ENCODE measurements at places on chromosomes 5 and 9.
A peak's percentile ranks its signal among the peaks of the same experiment; 100 is the strongest.

- DNase-seq = no peak
Measured at GRCh38 chr9:104143550-104143910, 49.4 kb downstream of the SMC2 start.

GRCh38 chr5:154501566-154501965 is 23.5 kb upstream of the HAND1 start:
- DNase-seq = no peak

GRCh38 chr5:82356021-82356420 is 77.9 kb upstream of the RPS23 start:
- DNase-seq = no peak

DNA sequence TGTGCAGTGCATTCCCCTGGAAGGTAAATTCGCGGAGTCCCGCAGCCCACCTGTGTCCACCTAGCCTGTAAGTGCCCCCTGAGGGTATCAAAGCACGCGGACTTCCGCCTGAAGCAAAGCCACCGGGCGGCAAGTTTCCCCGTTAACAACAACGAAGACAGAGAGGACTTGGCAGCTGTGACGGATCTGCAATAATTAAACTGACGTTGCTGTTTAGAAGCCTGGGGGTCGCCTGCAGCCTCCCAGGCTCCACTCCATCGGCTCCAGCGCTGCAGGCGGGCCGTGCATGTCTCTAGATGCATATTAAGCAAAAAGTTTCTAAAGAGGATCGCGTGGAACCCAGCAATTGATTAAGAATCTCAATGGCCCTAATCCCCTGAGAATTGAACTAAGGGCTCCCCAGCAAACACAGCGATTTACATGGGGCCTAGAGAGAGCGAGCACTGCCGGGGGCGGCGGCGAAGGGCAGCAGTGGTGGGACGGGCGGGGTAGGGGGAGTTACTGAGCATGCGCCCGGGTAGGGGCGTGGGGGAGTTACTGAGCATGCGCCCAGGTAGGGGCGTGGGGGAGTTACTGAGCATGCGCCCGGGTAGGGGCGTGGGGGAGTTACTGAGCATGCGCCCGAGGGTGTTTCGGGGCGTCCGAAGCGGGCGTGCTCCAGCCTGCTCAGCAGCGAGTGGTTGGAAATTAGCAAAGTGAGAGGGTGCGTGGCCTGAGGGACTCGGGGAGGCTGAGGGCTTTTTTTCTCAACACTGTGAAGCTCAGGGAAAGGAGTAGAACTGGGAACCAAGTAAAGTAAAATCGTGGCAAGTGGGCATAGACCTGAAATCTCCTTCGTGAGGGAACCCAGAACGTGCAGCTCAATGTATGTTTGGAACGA is 255.2 kb downstream of the DOCK8 start:
- DNase-seq = peak; percentile 96

- DNase-seq = no peak
Measured at GRCh38 chr5:97788369-97788768, 605.3 kb upstream of the RIOK2 start.

DNA sequence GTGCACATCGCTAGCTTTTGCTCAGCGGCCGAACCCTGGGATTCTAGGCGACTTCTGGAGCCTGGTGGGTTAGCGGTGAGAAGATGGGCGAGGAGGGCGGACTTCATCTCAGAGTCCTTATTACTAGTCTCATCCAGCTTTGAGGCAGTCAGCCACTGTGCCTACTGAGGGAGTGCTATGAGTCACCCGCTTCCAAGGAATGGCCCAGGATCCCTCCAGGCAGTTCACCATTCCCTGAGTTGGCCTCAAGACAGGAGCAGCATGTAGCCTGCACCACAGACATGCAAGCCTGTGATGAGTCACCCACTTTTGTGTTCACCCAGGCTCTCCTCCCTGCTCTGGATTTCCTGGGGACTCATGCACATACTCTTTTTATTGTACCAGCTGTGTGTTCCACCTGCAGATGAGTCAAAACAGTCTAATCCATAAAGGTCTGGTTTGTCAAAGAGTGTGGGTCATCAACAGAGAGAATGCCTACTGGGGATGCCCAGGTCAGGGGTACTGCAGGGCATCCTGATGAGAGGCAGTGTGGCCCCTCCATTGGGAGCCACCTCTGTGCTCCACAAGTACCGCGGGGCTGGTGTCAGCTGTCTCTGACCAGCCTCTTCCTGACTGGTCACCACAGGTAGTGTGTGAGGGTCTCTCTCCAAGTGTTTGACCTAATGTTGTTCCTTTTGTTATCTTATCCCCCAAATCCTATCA is 20.2 kb downstream of the SLC22A5 start:
- no peak for DNase-seq

DNA sequence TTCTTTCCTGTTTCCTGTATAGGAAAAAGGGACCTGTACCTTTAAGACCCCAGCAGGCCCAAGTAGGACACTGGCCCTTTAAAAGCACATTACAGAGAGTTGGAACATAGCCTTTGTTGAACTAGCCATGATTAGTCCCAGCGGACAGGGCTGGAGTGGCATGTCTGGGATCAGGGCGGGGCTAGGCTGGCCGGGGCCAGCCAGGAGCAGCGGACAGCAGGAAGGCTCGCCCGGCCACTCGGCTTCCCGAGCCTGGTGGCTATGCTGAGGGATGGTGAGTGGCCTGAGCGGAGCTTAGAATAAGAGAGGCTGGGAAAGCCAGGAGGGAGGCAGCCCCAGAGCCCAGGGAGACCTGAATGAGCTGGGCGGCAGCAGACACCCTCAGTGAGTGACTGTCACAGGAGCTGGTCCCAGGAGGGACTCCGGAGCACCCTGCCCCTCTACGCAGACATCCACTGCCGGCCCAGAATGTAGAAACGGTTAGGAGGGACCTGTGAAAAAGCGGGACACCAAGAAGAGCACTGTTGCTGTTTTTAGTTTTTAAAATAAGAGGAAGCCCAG is 92.1 kb downstream of the DAB2IP start:
- peak; percentile 73 for DNase-seq

DNA sequence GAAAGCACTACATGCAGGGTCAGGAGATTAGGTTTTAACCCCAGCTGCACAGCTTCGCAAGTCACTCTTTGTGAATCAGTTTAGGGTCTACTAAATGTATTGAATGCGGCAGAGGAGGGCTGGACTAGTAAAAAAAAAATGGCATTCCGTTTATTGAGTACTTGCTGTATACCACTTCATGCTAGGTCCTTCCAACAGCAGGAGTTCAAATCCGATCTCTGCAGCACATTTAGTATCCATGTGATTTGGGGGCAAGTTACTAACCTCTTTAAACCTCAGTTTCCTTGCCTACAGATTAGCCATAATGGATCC is 204.4 kb downstream of the SNCAIP start:
- DNase-seq = no peak

- DNase-seq = no peak
Measured at GRCh38 chr5:123208668-123209501, 119.8 kb downstream of the PRDM6 start.

- peak; percentile 69 for DNase-seq
Measured at GRCh38 chr5:154038261-154038706, 426 bp downstream of the FAM114A2 start.

DNA sequence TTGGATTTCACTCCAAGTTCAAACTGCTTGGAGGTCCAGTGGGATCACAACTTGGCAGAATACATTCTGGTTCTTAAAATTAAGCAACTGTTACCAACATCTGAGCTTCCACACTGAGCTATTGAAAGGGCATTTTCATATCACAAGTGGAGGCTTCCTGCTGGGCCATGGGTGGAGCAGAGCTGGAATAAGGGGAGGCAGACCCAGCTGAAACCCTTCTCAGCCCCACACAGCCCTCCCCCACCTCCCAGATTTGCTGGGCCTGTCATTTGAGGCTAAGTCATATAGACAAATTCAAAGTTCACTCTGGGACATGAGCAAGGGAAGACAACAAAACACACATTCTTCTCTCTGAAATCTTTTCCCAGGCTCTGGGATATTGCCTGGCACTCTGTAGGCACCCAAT is 79.9 kb downstream of the ACTL7B start:
- DNase-seq = peak; percentile 82

DNA sequence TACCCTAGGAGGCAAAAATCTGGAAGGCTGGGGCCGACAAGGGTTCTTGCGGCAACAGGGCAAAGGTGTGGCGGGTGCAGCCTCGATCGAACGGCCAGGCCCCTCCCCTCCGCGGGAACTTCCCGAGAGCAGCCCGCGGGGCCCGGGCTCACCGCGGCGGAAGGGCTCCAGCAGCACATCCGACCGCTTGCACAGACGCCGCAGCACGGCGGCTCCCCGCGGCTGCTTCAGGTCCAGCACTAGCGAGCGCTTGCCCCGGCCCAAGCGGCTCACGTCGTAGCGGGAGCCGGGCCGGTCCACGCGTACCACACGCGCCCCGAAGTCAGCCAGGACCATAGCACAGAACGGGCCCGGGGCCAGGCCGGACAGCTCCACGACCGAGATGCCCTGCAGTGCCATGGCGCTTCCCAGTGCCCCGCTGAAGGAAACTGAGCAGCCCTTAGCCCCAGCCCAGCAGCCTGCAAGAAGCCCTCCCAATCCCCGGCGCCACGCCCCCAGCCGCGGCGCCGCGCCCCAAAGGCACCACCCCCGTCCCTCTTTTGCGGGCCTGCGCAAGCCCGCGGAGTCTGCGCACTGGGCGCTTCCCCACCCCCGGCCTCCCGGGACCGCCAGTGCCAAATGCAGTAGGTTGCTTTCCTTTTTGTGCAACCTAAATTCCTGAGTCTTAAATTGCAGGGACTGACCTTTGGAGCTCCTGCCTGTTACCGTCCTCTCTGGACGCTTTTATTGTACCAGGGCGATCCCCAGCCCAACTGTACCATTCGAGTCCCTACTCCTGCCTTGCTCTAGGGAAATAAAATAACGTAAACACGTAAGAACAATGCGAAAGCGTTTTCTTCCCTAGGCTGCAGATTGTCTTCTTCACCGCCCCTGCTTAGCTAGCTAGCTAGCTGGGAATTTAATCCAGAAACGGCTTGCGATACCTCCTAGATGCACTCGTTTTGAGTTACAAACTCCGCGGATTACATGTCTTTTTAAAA is at the start of gene AMACR:
Gene AMACR, minus strand, starts transcription at position 430 of the 980 bp plus-strand sequence. Its CDS starts 31 bp downstream, at position 399.
- DNase-seq = peak; percentile 98

- DNase-seq = peak; percentile 35
Measured at GRCh38 chr5:118253225-118254061, 734.9 kb downstream of the DTWD2 start.

DNA sequence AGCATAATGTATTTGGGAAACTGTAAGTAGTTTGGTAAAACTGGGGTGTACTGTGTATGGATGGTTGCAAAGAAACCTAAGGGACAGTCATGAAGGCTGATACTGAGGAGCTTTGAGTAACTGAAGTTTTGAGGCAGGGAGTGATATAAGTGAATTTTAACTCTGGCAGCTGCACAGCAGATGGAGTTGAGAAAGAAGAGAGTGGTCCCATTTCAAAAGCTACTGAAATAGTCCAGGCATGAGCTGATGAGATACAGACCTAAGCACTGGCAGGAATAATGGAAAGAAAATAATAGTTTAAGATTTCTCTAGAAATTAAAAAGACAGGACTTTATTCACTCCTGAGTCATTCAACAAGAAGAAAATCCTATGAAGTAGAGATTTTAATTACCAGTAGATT is 232.0 kb downstream of the CHSY3 start:
- peak; percentile 65 for DNase-seq

GRCh38 chr5:139648205-139649081 is at the start of gene CXXC5:
Gene CXXC5 (plus strand): TSS chr5:139648349. CDS start chr5:139680524, 32,175 bp downstream.
- peak; percentile 92 for DNase-seq

GRCh38 chr5:147822686-147823491 is 8.6 kb downstream of the SPINK1 start:
- peak; percentile 87 for DNase-seq

DNA sequence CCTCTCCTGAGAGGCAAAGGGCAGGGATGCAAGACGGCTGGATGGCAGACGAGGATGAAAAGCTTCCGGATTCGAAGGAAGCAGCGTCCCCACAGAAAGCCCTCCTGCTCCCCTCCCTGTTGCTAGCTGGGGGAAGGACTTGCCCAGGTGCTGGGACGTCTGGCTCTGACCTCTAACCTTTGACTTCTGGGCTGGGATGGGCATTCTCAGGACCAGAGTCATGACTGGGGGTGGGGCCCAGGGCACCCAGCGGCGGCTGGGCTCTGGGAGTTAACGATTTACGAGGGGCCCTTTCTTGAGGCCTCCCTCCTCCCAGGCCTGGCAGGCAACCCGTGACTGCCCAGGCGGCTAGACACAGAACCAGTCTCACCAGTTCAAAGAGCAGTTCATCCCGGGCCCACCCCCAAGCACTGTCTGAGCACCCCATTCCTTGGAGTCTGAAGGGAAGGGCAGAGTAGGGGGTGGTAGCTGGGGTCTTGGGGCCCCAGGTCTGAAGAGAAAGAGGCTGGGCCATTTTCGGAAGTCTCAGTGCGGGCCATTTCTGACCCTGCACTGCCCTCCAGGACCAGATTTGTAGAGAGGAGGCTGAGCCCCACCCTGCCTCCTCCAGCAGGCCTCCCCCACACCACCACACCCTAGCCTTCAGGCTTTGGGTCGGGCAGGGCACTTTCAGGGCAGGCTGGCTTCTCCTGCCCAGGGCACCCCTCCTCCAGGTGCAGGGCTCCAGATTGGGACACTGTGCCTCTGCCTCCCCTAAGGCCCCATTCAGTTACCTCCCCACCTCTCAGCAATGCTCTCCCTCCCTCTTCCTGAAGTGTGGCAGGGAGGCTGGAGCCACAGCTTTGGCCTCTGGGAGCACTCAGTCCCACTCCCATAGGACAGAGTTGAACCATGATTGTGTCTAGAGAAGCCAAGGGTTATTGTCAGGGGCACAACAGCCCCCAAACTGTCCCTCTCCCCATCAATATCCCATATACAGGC is 5.0 kb upstream of the CXXC5 start:
- DNase-seq = no peak

DNA sequence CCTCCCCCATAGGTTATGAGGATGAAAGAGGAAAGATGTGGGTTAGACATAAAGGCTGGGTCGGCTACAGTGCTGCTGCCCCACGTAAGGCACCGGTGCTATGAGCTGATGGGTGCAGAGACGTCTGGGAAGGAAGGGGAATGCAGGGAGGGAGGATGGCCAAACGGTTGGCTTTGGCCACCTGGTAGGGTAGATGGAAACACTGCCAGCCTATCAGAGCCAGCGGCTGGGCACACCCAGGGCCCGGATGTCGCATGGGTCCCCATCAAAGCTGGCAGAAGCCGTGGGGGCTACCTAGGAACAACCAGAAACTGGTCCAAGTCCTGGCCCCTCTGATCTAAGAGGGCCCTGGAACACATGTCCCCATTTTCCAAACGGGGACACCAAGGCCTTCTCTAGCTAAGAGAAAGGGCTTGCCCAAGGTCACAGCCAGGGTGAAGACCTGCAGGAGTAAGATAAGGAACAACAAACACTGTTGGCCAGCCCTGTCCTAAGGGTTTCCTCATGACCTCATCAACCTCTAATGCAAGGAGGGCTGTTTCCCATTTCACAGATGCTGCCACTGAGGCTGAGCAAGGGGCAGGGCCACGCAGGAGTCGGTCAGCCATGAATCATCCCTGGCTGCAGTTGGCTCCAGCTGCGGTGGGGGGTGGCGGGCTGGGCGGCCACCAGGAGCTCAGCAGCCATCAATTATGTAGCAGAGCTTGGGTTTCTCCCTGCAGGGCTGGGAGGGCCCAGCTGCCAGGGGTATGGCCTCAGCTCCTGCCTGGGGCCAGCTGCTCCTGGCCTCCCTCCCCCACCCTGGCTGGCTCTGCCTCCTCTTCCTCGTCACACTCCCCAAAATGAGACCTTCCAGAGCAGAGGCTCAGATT is 4.9 kb downstream of the SH3GLB2 start:
- DNase-seq = peak; percentile 94

Measured in tongue (tissue), 3 donors.